ENCODE measurements at places on chromosomes 2 and 18.

- no peak for DNase-seq
These were observed 396.9 kb upstream of the LRATD1 start for GRCh38 chr2:14235667-14236066.

GRCh38 chr2:60385648-60386047, 167.8 kb downstream of the BCL11A start:
- no peak for DNase-seq

- DNase-seq = no peak
These were observed 499.3 kb upstream of the FANCL start for GRCh38 chr2:58740426-58740825.

GRCh38 chr2:26492749-26493515, 15.0 kb upstream of the OTOF start:
- no peak for DNase-seq

- no peak for DNase-seq
These were observed 71.0 kb upstream of the RAPH1 start for GRCh38 chr2:203606051-203606450.

DNA sequence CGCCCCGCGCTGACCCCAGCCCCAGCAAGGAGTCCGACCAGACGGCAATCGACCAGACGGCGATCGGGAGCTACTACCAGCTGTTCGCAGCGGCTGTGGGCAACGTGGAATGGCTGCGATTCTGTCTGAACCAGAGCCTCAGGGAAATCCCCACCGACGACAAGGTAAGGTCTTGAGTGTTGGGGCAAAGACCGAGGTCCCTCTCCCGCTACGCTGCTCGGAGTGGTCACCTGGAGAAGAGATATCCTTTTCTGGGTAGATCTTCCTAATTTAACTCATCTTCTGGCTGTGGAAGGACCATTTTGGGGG, 704 bp downstream of the ANKRD53 start:
- DNase-seq = no peak

DNA sequence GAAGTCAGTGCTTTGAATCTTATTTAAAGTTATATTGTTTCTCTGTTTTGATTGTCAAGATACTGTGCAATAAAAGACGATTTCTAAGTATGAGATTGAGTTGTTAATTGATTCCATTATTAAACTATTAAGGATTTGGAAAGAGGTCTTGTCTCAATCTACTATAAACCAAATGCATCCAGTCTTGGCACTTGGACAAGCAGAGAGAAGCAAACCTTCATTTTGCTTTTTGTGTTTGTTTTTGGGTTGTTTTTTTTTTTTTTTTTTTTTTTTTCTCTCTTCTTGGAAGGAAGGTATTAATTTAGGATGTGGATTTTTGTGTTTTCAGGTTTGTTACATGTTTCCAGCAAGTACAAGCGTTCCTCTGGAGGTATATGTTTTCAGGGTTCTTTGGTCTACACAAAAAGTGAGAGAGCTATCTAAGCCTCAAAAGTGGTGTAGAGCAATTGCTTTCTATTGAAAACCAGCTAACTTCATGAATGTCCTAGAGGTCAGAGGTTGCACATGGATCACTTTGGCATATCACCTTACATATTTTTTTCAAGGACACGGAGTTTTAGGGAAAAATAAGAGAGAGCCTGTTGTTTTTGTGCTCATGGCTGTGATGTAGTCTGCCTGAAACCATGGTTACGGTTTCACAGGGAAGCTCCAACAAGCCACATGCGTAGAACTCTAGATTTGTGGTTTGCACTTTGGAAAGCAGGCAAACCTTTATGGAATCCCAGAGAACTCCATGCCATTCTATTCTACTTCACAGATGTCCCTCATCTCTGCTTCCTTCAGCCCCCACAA, 1.8 kb downstream of the PRKCE start:
- peak; percentile 43 for DNase-seq

- DNase-seq = no peak
These were observed 369.8 kb downstream of the ARHGAP15 start for GRCh38 chr2:143499061-143499460.

GRCh38 chr2:48249025-48249424, 280.9 kb upstream of the STON1 start:
- no peak for DNase-seq

- DNase-seq = peak; percentile 67
These were observed 286.2 kb upstream of the VRK2 start for GRCh38 chr2:57760381-57760801.

DNA sequence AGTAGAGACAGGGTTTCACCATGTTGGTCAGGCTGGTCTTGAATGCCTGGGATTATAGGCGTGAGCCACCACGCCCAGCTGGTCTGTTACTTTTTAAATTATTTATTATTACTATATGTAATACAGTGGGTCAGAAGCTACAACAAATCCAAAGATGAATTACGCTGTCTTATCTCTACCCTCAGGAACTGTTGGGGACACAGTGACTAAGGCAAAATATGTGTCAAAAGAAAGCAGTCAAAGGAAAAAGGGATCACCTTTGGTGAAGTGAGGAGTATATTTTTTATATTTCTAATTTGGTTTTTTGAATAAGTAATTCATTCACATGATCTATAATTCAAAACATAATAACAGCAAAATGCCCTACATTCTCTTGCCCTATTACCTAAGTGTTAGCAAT, 4.7 kb downstream of the CREB1 start:
- DNase-seq = no peak

DNA sequence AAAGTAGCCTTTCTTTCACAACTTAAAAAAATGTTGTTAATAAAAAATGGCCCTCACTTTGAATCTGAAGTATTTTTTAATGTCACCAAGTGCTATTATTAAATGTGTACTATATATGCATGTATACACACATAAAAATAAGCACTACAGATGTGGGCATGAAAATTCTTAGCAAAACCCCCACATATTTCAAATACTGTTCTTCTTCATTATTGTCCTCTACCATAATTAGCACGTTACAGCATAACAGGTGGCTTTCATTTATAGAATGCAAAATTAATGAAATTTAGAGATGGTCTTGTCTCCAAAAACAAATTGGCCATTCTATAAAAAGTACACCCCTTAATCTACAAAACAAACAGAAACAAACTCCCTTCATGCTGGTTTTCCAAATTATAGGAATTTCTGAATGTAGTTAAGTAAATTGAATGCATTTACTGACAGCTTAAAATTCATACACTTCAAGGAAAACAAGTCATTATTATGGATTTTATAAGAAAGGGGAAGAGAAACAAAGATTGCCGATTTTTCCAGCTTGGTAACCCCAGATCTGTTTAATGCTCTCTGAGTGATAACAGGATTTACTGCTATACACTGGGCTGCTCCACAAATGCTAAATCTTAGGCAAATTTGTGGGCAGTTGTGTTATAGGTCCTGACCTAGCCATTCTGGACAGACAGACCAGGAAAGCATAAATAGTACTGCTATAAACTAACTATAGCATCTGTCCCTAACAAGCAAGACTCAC, 67.2 kb downstream of the SPRED2 start:
- DNase-seq = no peak

DNA sequence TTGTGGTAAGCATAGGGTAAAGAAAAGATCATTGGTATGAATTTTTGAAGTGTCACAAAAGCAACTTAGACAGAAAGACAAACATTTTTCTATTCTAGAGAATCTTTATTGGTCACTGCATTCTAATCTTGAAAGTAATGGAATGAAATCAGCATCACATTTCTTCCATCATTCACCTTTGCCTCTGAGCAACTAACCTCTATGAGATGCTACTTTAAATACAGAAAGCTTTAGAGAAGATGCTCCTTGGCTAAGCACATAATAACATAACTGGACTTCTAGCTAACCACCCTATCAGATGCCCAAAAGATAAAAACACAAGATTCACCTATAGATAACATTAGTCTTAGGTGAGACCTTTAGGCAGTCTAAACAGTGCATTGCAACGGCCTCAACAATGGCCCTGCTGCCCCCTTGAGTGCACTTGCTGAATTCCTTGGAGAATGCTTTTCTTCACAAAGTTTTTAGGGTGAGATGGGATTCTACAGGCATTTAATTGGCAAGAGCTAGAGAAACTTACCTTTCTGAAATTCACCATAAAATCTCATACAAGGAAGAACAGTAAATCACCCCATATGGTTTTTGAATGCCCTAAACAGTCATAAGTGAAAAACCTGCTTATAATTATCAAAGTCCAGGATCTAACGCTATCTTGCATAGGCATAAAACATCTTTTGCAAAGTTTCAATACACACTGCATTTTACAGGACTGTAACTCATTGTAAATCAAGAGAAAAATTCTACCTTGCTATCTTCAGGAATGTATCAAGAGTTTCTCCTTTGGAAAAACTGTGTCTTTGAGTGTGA, 791.3 kb upstream of the CHAC2 start:
- peak; percentile 5 for DNase-seq

DNA sequence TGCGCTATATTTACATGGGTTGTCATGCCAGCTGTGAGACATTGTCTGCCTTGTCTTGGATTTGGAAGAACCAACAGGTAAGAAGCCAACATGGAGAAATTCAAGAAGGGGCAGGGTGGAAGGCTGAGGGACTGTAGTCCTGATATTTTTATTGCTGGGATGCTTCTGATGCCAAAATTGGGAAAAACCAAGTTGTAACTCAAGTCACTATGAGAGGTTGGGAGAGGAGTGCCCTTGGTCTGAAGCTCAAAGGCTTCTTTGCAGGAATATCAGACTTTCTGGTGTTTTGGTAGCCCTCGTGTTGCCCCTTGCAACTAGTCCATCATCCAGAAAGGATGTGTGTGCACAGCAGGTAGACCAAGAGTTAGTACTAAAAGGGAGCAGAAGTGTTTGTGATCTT, 294.3 kb upstream of the EPAS1 start:
- no peak for DNase-seq

DNA sequence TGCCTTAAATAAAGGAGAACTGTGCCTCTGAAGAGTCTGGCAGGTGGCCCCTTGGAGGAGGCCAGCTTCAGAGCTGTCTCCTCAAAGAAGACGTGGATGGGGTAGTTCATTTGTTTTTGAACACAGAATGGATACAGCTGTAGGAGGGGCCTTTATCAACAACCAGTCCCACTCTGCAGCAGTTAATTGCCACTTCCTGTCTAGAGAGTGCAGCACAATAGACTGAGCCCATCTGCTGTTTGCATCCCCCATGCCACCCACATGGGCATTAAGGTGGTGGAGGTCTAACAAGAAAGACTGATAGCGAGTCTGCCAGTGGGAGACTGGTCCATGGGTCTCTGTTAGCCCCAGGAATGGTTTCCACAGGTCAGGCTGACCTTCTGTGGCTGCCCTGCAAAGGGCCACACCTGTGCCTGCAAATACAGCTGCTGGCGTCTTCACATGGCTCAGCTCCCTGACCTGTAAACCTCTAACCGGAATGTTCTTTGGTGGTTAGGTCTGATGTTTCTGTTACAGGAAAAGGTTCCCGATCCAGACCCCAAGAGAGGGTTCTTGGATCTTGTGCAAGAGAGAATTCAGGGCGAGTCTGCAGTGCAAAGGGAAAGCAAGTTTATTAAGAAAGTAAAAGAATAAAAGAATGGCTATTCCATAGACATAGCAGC, 153.3 kb upstream of the ITGA6 start:
- no peak for DNase-seq

- DNase-seq = no peak
These were observed 20.1 kb upstream of the BMPR2 start for GRCh38 chr2:202355993-202356505.

- no peak for DNase-seq
These were observed 22.4 kb downstream of the GAREM2 start for GRCh38 chr2:26195040-26195984.

DNA sequence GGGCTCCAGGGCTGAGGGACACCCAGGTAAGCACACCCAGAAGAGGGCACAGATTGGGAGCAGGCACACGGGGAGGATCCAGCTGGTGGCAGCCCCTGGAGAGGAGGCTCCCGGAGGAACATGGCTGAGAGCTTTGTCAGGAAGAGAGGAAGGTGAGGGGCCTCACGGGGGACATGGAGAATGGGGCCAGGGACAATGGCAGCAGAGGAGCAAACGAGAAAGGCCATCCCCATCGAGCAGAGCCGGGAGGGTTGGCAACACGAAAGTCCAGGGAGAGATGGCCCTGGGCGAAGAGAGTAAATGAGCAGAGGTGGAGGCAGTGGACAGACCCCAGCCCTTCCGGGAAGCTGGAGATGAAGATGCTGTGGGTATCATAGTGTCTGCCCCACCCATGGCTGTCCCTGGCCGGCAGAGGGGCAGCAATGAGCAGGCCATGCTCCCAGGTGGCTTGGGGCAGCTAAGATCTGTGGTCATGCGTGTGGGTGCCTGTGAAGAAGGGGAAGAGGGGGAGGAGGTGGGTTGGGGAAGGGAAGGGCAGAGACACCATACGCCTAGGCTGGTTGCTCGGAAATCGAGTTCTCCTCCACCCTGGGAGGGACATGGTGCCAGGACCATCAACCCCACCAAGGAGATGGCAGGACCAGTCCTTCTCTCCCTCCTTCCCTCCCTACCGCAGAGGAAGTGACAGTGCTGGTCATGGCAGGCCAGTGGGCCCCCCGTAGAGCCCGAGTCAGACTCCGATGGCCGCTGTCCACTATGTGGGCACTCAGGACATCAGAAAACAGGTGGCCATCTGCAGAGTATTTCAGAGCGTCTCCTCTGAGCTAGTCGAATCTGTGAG, 191.7 kb downstream of the NDUFA10 start:
- no peak for DNase-seq

- no peak for DNase-seq
These were observed 42.3 kb downstream of the RPL37A start for GRCh38 chr2:216540920-216541319.

DNA sequence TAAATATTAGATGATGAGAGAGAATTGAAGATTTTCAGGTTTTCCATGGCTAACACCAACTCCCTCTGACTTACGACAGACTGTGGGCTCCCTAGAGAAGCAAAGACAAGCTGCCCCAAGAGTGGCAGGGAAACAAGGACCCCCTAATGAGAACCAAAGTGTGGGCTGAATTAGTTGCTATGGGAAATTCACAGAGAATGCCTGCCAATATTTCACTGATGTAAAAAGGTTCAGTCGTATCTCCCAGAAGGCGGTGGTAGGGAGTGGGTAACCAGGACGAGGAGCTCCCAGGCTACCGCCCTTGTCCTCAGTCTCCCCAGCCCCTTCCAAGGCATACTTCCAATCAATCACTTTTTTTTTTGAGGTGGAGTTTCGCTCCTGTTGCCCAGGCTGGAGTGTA, 113.6 kb downstream of the LAMA1 start:
- DNase-seq = peak; percentile 21

GRCh38 chr18:49019446-49020045, 68.8 kb upstream of the SMAD7 start:
- DNase-seq = no peak

GRCh38 chr2:133097666-133098065, 427.7 kb upstream of the LYPD1 start:
- no peak for DNase-seq

DNA sequence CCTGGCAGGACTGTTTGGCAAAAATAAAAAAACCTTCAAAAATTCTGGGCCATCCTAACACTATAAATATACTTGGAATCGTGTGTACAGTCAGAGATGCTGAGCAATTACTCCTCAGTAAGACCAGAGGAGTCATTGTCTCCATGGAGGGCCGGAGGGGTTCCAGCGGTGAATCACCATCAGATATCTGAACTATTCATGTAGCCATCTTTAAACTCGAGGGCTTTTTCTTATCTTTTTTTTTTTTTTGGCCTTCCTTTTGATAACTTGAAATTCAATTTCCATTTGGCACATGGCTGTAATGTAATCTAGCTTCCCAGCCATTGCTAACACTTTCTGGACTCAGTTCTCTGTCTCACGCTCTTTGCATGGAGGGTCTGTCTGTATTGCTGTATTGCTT, 7.4 kb upstream of the FHL2 start:
- DNase-seq = no peak

GRCh38 chr2:205218056-205218455, 464.2 kb upstream of the NRP2 start:
- DNase-seq = no peak

- DNase-seq = no peak
These were observed 12.0 kb downstream of the NPPC start for GRCh38 chr2:231914077-231914690.
